ENCODE measurements at places on chromosomes 6 and 20.

- DNase-seq, result no peak
Observed at GRCh38 chr6:109182578-109182977, 87.3 kb downstream of the CEP57L1 start.

DNA sequence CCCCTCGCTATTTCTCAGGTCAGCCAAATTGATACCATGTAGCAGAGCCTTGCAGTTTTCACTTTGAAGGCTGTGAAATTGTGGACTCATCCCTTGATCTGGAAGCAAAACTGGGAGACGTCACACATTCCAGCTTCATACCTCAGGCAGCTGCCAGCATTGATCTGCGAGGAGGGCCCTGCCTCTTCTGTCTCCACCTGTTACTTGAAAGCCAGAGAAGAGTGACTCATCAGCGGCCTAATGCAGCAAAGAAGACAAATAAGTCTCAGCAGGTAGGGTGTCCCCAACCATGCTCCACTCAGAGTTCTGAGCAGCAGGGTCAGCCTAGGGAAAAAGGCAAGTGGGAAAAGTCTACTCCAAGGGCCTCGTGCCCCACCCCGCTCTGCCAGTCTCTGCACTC is 69.4 kb upstream of the BMP2 start:
- no peak for DNase-seq

DNA sequence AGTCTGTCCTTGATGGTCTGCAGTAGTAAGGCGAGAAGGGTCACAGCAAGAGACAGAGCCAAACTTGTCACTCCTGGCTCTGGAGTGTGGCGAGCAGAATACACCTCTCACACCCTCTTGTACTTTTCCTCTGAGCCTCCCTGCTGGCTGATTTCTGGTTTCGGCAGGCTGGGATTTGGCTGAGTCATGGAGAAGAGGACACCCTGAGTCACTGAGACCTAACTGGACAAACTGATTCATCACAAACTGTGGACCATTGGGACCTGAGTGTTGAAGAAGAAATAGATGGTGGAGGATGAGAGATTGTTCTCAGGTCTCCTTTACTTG is 101.7 kb downstream of the F13A1 start:
- DNase-seq, result no peak

DNA sequence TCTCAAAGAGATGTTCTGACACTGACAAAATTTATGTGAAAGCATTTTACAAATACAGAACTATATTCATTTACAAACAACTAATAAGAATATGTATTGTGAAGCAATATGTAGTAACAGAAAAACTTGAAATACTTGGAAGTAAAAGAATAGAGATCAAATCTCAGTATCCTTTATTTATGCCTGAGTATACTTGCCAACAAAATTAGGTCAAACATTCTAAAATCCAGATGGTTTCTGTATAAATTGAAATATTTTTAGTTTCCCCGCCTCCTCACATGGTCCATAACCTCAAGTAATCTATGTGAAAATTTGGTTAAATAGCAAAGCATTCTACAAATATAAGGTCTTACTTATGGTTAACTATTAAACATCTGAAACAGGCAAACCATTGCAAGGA is 545.4 kb downstream of the EYS start:
- no peak for DNase-seq

DNA sequence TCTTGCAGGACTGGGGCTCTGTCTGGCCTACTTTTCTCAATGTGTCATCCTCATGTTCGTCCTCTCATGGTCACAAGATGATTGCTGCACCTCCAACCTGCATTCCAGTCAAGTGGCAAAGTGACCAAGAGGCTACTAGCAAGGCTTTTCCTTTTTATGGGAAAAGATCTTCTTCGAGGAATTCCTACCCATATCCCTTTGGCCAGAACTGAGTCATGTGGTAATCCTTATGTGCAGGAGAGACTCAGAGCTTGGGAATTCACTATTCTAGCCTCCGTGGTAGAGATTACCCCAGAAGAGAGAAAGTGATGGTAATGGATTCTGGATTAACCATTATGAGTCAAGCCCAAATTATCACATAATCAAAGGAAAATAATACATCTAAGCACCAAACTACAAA is 162.7 kb downstream of the KCNQ5 start:
- no peak for DNase-seq

GRCh38 chr20:37526238-37526838 is 1.3 kb downstream of the BLCAP start:
- no peak for DNase-seq

DNA sequence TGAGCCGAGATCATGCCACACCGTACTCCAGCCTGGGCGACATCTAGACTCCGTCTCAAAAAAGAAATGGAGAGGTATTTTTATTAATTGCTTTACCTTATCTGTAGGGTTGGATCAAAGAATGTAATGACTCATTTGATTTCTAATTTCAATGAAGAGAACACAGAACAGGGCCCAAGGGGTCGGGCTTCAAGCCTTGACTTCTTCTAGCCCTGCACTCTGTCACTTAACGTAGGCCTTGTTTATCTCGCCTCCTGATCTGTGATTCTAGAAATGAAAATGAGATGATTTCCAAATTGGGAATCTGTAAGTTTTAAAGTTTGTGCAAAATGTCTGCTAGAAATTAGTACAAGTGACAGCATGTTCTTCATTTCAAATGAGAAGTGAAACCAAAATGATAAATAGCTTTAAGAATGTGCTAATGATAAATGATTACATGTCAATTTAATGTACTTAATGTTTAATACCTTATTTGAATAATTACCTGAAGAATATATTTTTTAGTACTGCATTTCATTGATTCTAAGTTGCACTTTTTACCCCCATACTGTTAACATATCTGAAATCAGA is 180.5 kb downstream of the SLC16A10 start:
- no peak for DNase-seq

- DNase-seq, result no peak
Observed at GRCh38 chr6:169473663-169474062, 220.0 kb upstream of the THBS2 start.

DNA sequence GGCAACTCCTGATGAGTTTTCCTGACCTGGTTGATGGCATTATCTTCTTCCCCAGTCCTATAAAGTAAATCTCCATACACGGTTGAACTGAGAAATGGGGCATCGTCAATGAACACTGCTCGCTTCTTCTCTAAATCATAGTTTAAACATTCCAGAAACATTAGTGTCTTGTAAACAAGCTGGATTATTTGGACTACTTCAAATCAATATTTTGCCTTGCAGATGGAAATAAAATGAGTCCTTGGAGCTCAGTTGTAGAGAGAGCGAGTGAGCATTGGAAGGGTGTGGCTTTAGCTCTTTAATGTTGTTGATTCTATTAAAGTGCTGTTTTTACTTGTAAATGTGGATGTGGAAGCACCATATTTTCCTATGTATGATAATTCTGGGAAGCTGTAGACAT is 18.4 kb downstream of the C6orf89 start:
- DNase-seq, result no peak

- DNase-seq, result no peak
Observed at GRCh38 chr20:46991168-46991567, 96.5 kb downstream of the EYA2 start.

DNA sequence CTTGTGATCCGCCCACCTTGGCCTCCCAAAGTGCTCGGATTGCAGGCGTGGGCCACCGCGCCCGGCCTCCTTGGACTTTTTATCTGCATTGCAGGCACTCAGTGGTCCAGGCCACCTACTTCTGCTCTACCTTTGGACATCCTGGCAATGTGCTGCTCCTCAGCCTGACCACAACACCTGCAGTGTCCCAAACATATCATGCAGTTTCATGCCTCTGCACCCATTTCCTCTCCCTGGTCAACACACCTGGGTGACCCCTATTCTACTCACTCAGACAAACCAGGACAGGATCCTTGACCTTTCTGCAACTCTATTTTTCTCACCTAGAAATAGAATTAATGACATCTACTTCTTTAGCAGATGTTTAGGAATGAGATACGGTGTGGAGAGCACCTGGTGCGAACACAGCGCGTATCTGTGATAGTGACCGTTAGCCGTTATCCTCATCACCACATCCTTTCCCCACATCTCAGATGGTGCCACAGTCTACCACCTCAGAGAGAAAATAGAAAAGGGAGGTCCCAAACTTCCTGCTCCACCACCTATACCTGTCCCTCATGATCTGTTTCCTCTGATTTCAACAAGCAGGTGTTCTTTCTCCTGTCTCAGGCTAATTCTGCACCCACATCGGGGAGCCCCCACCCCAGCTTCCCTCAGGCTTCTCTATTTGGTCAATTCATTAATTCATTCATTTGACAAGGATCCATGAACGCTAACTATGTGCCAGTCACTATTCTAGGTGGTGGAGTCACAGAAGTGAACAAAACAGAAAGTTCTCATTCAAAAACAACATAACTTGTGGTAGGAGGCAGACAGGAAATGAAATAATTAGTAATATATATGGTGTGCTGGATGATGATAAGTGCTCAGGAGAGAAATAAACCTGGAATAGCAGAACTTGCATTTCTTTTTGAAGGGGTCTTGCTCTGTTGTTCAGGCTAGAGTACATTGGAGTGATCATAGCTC is 4.3 kb upstream of the BTN3A2 start:
- no peak for DNase-seq

GRCh38 chr20:48681873-48682426 is 145.8 kb downstream of the PREX1 start:
- DNase-seq, result no peak

DNA sequence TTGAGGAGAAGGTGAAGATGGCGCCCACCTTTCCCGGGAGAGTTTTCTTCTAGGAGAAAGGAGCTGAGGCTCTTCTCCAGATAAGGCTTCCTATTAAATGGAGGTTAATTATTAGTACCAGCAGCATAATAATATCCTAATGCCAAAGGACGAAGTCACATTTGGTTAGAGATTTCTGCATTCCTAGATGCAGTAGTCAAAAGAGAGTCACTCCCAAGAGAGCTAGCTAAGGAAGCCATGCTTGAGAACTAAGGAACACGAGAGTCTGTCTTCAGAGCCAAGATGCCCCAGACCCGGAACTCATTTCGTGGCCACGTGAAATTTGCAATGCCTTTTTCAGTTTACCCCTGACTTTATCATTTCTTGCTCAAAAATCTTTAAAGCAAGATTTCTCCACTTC is 132.7 kb downstream of the TSHZ2 start:
- DNase-seq, result no peak

DNA sequence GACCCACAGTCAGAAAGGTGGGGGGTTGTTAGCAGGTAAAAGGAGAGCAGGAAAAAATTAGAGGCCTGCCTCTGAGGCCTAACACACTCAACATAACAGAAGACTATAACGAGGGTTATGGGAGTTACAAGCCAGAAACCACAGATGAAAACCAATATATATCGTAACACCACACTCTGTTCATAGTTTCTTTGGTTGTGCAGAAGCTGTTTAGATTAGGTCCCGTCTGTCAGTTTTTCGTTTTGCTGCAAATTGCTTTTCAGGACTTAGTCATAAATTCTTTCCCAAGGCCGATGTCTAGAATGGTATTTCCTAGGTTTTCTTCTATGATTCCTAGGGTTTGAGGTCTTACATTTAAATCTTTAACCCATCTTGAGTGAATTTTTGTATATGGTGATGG is 3.7 kb upstream of the MAP3K5 start:
- no peak for DNase-seq

DNA sequence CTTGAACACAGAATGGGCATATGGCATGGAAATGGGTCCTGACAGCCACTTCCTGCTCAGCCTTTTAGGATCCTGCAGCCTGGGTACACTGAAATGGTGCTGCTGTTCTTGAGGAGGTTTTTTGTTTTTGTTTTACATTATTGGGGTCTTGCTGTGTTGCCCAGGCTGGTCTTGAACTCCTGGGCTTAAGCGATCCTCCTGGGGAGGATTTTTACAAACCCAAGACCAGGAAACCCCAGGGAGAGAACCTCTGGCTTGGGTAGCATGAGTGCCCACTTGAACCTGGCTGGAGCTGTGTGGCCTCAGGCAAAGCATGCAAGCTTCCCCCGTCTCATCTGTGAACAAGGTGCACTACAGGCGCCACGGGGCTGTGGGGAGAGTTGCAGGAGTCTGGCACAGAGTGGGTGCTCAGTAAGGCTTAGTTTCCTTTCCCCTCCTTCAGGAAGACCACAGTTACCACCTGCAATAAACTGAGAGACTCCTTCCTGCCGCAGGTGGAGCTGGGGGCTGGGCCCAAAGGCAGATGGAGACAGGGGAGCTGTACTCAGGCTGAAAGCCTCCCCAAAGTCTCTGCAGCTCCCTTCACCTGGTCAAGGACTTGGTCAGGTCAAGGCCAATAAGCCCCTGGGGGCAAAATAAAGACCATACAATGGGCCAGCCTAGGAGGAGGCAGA is 1.8 kb downstream of the SLA2 start:
- DNase-seq, result peak; percentile 53

DNA sequence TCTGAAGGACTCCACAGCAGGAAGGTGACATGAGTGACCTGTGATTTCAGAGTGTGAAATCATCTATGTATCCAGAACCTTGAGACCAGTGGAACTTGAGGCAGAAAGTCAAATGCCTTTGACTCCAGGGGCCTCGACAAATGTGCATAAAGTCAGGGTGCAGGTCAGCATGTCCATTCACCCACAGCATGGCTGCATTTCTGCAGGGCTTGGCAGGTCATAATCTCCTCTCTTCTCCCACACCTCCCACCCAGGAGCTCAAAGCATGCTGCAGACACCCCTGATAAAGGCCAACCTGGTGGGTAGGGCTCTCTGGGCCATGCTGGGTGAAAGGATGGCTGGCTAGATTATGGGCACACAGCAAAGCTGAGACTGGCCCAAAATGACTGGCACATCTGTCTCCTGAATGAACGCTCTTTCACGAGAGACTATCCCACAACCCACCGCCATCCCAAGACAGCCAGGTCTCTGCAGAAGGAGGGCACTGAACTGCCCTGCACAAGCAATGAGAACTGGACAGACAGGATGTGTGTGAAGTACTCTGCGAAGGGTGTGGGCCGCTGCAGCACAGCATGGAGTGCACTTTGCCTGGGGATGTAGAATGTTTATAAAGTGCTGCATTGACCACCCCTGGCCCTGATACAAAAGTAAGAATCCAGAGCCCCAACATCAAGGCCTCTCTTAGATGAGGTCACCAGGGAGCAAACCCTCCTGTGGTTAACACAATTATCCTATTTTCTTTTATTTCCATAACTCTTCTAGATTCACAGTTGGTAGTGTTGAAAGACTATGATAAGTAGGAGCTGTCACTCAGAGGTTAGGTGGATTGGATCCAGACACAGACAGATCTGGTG is 78.2 kb upstream of the NXT1 start:
- DNase-seq, result no peak

GRCh38 chr6:21595285-21596144 is 2.0 kb downstream of the SOX4 start:
- peak; percentile 19 for DNase-seq

- DNase-seq, result no peak
Observed at GRCh38 chr20:5096463-5096862, 23.3 kb downstream of the PCNA start.

GRCh38 chr20:35871259-35871771 is 83.0 kb downstream of the SCAND1 start:
- DNase-seq, result no peak

DNA sequence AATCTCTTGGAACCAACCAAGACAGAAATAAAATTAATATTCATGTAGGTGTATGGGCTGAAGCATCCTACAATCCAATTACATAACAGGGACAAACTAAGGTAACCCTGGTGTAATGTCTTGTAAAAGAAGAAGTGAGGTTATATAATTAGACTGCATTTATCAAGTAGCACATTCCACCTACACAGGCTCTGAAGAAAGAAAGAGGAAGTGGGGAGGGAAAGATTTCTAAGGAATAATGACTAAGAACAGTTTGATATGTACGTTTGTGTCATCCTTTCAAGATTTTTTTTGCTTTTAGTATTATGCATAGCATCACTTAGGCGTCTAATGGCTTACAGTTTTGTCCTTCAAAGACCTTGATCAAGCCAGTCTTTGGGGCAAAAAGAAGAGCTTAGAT is 139.7 kb downstream of the PLCB1 start:
- no peak for DNase-seq

All from stimulated activated CD4-positive, alpha-beta T cell treated with anti-CD3 and anti-CD28 coated beads, Interleukin-12 subunit alpha, Interleukin-12 subunit beta, amount 100 ng/mL, for 4 hours (primary cell).